ENCODE measurements at places on chromosomes 4 and X. TPM values are rescaled to one million over a fixed set of nuclear protein-coding genes. Genes with fewer than 3 reads are reported as not detected.

DNA sequence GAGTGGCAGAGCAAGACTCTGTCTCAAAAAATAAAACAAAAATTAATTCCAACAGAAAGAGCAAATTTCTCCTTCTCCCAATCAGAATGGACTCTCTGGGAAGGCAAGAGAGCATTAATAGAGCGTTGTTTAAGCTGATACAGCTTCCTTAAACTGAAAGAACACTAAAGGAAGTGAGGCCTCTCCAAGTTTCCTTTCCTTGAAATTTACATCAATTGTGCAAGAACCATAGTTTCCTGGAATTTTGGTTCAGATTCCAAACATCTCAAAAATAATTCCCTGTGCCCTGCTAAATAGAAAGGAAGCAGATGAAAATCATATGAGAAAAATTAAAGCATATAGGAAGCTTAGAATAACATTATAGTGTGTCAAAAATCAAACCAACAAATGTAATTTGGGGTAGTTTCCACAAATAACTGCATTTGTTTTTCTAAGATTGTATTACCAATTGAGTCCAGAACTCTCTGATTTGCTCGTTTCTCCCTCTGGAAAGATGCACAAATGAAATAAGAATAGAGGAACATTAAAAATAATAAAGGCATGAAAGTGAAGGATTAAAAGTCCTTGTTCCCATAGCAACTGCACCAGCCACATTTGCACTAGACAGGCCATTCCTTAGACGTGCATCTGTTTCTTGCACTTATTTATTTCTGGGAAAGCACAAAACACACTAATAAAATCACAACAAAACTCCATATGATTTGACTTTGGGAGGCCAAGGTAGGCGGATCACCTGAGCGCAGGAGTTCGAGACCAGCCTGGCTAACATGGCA, 3.7 kb upstream of the FAM241A start:
- no peak for DNase-seq

DNA sequence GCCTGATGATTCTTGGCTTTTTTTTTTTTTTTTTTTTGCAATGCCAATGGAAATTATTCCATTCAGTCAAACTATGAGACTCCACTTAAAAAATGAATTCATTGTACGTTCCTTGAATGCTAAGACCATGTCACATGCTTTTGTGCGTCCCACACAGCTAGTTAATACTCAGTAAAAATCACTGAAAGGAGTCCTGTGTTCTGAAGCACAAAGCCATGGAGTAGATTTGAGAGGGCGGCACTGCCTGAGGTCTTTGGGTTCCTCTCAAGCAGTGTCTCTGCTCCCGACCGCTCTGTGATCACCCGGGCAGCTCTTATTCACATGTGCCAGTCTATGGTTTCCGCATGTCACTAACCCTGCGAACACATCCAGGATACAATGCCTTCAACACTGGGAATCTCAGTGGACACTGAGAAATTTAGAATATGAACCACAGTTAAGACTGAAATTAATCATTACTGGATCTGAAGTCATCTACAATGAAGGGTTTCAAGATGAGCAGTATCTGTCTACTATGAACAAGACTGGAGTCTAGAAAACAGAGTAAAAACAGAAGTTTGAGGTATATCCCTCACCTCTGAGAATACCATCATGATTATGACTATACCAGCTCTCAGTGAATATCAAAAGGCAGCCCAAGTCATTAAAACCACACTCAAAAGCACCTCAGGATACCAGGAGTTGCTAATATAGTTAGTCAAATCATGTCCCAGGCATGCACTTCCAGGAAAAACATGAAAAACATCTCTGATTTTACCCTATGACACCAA, 193.0 kb downstream of the MGST2 start:
- DNase-seq, result no peak

DNA sequence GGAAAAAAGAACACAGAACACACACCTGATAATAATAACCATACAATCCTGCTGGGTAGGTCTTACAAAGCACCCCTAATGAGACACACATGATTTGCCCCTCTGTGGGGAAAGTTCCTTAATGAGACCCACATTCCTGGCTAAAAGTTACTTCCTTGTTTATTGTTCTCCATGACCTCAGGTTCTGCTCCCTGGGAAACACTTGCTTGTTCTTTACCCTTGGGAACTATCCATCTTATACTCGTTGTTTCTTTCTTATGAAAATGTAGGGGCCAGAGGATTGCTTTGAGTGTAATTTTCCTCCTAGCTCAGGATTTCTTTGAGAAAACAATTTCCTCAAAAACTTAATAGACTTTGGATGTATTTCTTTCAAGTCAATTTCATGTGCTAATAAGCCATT, 52.1 kb upstream of the PCDH10 start:
- DNase-seq, result no peak

- no peak for DNase-seq
Measured at GRCh38 chrX:136652822-136653723, 5.1 kb downstream of the CD40LG start.

GRCh38 chrX:139222511-139223200, 307.9 kb upstream of the F9 start:
- DNase-seq, result no peak

GRCh38 chrX:107712231-107713202, 63.1 kb downstream of the TSC22D3 start:
- DNase-seq, result peak; percentile 84

GRCh38 chrX:121902463-121902862, 855.1 kb downstream of the GLUD2 start:
- DNase-seq, result no peak

DNA sequence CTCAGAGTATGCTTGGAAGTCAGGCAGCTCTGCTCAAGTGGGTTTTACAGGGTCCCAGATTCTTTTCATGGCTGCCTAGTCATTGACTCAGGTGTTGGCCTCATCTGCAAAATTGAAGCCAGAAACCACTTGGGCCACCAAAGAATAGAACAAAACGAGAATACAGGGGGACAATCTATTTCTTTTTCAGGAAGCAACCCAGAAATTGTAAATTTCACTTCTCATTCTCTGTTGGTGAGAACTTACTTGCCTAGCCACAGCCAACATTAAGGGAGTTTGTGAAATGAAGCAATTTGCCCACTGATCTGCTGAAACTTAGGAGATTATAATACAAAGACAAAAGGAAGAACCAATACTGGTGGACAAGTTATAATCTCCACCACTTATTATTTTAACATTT, 8.6 kb upstream of the TKTL2 start:
- no peak for DNase-seq

GRCh38 chrX:122512561-122513072, 671.5 kb upstream of the GRIA3 start:
- DNase-seq, result no peak

- no peak for DNase-seq
Measured at GRCh38 chr4:89868276-89868675, 26.4 kb upstream of the MMRN1 start.

DNA sequence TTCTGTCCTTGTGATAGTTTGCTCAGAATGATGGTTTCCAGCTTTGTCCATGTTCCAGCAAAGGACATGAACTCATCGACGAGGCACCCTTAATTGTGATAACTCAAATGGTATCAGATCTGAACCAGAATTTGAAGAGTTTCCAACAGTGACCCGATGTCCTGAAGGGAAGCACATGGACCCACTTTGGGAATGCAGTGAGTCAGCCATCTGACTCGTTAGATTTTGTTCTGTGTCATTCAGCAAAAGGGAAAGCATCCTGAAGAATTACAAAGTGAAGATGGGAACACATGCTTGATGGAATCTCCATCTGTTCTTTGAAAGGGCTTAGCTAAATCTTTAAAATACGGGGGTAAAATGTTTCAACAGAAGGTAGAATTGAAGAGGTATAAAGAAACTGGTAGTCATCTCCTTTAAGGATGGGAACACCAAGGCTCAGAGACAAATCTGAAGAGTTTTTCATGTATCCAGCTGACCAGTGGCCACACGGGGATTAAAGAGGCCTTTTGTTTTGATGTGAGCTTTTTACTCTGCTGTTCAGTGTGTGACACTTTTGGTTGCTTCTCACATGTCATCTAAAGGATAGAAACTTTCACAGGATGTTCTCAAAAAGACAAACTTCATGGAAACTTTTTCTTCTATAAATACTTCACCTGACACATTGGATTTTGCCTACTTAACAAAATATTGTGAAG, 393.8 kb downstream of the INPP4B start:
- no peak for DNase-seq

GRCh38 chr4:93825551-93826216, 2.9 kb upstream of the ATOH1 start:
- DNase-seq, result no peak

DNA sequence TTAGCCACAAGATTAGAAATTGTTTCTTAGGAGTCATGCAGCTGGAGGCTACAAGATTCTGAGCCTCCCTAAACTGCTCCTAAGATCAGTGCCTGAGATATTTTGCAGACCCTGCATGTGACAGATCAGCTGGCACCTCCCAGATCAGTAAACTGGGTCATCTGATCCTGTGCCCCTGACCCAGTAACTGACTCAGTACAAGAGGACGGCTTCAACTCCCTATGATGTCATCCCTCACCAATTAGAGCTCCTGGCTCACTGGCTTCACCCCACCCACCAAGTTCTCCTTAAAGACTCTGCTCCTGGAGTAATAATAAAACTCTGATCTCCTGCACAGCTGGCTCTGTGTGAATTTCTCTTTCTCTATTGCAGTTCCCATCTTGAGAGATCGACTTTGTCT, 45.4 kb upstream of the PNPLA4 start:
- no peak for DNase-seq

DNA sequence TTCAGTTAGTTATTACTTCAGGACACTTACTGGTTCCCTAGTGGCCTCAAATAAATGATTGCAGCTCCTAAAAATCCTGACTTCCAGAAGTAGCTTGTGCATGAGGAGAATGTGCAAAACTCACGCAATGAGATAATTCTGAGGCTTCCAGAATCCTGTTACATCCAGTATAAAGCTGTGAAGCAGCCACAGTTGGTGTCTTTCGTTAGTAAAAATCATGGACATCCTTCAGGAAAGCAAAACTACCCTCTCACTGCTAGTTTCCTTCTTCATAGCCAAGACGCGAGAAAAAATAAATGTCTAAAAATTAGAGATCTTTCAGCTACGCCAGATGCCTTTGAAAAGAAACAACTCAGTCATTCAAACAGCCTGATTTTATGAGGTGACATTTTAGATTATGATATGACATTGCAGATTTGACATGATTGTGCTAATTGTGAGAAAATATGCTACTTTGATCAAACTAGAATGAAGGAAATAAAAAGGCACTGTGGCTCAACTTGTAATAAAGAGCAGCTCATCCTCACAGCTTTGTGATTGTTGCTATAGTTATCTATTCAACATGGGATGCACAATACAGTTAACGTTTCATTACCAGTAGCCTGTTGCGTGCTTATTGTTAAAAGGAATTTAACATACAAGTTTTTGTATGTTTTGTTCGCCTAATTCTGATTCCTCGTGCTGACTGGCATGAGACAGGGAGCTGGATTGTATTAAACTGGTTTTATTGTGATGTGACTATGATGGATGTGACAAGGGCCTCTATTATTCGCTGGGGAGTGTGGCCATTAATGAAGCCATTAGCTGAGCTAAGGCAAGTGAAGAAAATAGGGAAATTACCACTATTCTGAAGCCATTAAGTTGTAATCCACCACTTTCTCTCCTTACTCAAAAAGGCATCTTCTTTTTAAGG, 40.5 kb downstream of the AFF2 start:
- DNase-seq, result no peak

- no peak for DNase-seq
Measured at GRCh38 chr4:41714364-41715000, 34.0 kb downstream of the PHOX2B start.

Gene ABCG2
- 0.61 TPM for total RNA-seq

Gene RCHY1
- total RNA-seq, result 52.8 TPM

Gene NHS
- total RNA-seq, result 0.03 TPM

Gene CXorf51B
- total RNA-seq, result not detected

Gene GAGE1
- total RNA-seq, result not detected

Gene ABCE1
- 68.8 TPM for total RNA-seq

Gene GLRA2
- not detected for total RNA-seq

Gene ADH1C
- not detected for total RNA-seq
